Activated CD4-positive, alpha-beta T cell treated with anti-CD3 and anti-CD28 coated beads for 24 hours (primary cell): ENCODE measurements at places on chromosomes 12 and 14.

DNA sequence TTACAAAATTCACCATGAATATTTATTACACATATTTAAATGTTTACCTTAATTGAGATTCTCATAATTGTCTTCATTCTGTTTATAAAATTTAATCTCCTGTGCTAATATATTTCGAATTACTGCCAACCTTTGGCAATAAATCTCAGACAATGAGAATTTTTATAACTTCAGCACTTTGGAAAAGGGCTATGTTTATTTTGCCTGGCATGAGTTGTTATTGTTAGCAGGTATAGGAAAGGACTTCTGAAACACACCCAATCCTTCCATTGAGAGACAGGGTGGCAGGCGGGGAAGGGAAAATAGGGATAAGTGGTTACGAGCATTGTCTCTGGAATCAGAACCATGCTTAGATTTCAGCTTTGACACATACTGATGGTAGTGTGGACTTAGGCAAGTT lies 12.1 kb upstream of the MSRB3 start:
- no peak for DNase-seq

- DNase-seq: no peak
Measured at GRCh38 chr14:59282378-59282765, 93.9 kb downstream of the DAAM1 start.

DNA sequence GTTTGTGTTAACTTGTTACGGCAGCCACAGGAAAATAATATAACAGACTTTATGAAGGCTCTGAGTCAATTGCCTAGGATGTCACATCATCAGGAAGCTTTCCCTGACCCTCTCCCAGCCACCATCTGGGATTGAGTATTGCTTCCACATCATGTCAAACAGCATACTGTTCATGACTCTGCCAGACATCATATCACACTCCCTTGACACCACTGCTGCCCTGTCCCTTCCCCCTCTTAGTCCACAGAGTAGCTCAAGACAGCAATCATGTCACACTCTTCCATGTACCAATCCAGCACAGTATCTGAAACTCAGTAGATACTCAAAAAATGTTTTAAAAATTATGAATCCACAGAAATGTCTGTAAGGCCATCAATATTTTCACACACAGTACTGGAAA lies 168.0 kb downstream of the PIK3C2G start:
- DNase-seq: no peak

DNA sequence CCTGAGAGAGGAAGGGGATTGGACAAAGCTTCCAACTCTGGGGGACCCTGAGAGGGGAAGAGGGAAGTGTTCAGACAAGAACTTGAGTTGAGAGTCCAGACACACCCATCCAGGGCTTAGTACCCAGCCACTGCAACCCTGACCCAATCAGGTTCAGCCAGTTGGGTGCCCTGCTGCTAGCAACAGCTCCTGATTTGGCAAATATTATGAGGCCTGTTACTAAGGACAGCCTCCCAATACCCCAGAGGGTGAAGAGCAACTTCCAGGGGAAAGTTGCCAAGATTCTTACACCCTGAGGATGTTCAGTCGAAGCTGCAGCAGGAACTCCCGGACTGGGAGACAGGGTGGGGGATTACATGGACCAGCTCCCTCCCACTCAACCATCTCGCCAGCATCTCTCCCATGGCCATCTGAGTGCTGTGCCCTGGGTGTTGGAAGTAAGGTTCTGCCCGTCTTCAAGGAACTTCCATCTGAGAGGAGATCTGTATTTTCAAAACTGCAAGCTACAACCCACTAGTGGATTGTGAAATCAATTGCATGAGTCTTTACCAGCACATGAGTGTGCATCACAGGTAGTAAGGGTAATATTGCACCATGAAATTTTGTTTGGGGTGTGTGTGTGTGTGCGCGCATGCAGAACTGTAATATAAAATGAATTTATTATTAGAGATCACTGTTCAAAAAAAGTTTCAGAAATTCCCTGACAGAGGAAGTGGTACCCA lies 11.5 kb upstream of the KRT78 start:
- DNase-seq: no peak

DNA sequence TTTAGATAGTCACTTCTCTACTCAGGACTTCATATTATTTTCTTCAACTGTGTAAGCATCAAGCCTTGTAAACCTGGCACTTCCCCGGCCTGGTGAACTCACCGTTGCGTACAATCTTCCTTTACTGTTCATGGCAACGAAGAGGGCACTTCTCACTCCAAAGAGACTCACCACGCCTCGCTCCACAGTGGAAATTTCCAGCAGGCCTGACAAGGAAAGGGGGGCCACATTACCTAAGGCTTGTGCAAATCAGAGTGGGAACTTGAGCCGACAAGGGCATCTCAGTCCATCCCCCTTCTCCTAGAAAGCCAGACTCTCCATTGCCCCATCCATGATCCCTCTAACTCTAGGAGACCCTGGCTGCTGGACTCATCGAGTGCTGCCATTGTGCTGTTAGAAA lies 1.6 kb downstream of the FGF6 start:
- DNase-seq: no peak

DNA sequence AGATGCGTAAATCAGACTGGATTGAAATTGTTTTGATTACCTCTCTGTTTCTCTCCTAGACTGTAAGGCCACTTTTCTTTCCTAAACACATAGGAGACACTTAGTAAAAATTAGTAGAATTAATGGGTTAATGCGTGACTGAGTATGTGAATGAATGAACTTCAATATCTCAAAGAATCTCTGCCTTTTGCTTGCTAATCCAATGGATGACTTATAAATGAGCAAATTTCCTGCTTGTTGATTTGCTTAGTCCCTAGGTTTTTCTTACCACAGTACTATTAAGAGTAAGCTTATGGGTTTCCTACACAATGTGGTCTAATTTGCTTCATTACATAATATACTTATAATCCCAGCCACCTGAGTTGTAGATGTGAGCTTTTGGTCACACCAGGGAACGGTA lies 164.1 kb downstream of the SRGAP1 start:
- DNase-seq: no peak

DNA sequence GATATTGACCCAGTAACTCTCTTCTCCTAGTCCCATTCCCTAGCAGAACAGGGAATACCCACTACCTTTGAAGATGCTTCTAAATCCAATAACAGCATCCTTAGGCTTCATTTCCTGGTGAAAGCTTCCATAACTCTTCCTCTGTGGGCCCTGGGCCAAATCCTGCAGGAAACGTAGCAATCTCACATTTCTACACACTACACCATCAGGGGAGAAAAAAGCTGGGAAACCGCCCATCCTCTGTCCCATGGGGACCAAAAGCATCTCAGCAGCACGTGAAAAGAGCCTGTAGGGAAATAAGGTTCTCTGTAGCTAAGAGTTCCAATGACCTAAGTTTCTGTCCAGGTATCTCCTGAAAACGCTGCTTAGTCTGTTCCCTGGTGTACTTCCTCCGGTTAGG lies 340.2 kb downstream of the DPF3 start:
- DNase-seq: no peak

GRCh38 chr14:79986251-79986650 lies 225.1 kb downstream of the DIO2 start:
- no peak for DNase-seq

- DNase-seq: no peak
Measured at GRCh38 chr12:113049976-113050742, 6.4 kb upstream of the DTX1 start.

DNA sequence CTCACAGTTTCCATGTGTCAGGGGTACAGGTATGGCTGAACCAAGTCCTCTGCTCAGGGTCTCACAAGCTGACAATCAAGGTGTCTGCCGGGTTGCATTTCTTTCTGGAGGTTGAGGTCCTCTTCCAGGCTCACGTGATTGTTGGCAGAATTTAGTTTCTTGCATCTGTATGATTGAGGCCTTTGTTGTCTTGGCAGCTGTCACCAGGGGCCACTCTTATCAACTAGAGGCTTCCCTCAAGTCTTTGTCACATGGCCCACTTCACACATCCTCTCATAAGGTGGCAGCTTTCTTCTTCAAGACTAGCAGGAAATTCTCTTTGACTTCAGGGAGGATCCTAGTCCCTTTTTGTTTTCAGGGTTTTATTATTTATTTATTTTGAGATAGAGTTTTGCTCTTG lies 46.0 kb upstream of the FOS start:
- DNase-seq: no peak

DNA sequence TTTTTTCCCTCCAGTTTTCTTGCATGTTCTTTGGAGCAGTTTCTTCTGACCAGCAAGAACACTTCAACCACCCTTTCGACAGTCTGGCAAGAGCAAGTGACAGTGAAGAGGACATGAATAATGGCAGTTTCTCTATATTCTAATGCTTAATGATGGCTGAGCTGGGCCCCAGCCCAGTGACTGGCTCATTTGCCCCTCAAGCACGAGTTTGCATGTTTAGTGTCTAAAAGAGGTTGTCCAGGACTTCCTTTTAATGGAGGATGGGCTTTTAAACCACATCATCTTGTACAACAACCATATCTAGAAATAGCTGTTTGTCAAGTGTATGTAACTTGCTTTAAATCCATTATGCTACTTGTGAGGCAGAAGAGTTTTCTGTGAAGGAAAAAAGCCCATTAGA lies 28.4 kb downstream of the RAD9B start:
- DNase-seq: no peak

GRCh38 chr12:84986117-84986516 lies 50.0 kb downstream of the TSPAN19 start:
- DNase-seq: no peak

GRCh38 chr14:32940066-32940651 lies 1.5 kb downstream of the NPAS3 start:
- DNase-seq: no peak

GRCh38 chr14:69635981-69636639 lies 24.7 kb downstream of the SUSD6 start:
- DNase-seq: no peak

- DNase-seq: no peak
Measured at GRCh38 chr14:89004166-89004565, 179.7 kb downstream of the TTC8 start.

- no peak for DNase-seq
Measured at GRCh38 chr14:24075485-24076301, 4.3 kb downstream of the CPNE6 start.

GRCh38 chr12:11555743-11556625 lies 93.5 kb upstream of the ETV6 start:
- DNase-seq: no peak

- DNase-seq: no peak
Measured at GRCh38 chr12:49779581-49779980, 38.2 kb downstream of the TMBIM6 start.

GRCh38 chr12:50507930-50508329 lies 3.1 kb downstream of the DIP2B start:
- DNase-seq: no peak

GRCh38 chr14:93073910-93074769 lies 41.6 kb downstream of the ITPK1 start:
- DNase-seq: no peak

- no peak for DNase-seq
Measured at GRCh38 chr12:41932470-41932991, 212.1 kb downstream of the GXYLT1 start.

DNA sequence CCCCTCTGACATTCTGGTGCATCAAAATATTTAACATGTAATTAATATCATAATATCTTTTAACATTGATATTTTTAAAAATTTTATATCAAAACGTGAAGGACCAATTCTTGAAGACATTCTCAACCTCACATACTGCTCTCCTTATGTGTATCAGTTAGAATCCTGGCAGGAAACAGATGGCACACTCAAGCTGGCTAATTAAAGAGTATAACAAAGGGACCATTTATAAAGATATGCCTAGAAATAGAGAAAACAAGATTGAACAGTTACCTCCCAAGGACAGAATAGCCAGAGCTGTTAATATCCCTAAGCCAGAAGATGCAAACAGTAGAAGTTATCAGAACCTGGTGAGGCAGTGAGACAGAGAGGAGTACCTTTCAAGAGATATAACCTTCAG lies 368.7 kb downstream of the NELL2 start:
- DNase-seq: no peak

DNA sequence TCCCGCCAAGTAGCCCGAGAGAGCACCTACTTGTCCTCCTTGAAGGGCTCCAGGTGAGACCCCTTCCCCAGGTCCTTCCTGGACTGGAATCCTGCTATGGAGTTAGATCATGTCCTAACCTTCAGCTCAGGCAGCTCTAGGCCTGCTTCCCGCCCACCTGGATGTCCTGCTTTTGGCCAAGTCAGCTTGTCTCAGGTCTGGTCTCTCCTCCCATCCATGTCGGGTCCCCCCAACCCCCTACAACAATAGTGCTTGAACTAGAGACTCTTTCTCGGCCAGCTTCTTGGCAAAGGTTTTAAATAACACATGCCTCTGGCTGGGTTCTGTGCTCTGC lies 3.6 kb downstream of the NAB2 start:
- no peak for DNase-seq

DNA sequence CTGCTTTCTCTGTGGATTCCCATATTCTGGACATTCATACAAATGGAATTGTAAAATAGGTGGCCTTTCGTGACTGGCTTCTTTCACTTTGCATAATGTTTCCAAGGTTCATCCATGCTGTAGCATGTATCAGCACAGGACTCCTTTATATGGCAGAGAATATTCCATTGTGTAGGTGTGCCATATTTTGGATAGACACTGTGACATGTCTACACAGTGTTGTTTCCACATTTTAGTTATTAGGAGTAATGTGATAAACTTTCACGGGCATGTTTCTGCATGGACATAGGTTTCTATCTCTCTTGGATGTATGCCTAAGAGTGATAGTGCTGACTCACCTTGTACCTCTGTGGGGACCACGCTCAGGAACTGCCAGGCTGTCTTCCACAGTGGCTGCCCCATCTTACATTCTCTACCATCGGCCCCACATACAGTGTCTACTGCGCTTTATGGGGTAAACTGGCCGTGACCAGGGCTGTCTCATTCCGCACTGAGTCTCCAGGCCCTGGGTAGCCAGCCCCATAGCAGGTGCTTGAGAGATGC lies 7.1 kb upstream of the KRT84 start:
- no peak for DNase-seq

DNA sequence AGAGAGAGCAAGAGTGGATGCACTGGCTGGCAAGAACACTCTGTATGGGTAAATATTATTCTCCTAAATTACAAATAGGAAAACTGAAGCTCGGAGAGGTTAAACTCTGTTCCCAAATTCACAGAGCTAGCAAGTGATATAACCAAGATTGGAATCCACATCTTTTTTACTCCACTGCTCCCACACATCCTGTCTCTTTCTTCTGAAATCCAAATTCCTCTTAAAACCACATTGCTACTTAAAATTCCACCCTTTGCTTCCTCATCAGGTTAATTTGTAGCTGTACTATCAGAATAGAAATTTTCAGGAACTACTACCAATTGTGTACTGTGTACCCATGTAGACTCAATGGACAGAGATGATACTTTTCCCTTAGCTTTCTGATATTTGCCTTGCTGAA lies 74.4 kb downstream of the ARMH4 start:
- DNase-seq: no peak

- DNase-seq: no peak
Measured at GRCh38 chr14:38278035-38278434, 22.1 kb upstream of the CLEC14A start.

GRCh38 chr14:78153064-78153341 lies 17.2 kb upstream of the NRXN3 start:
- no peak for DNase-seq

GRCh38 chr12:96425951-96426350 lies 25.7 kb upstream of the CDK17 start:
- no peak for DNase-seq
